ENCODE measurements at places on chromosomes 2 and 18.

GRCh38 chr2:11677136-11678055 is 7.4 kb upstream of the NTSR2 start:
- DNase-seq: no peak

DNA sequence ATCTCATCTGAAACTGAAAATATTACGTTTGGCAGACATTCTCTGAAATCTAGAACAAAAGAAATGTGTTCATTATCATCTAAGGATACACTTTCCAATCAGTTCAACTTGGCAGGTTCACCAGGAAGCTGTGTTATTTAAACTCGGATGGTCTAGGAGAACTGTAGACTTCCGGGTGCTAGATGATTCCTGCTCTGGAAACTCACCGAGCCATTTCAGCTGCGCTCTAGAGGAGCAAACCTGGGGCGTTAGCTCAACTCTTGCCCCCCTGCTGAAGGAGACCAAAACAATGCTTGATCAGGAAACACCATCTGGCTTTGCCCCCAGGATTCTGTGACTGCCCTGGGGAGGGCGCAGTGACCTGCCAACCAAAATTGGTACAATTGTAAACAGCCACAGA is 22.9 kb downstream of the MLPH start:
- no peak for DNase-seq

GRCh38 chr2:5409898-5410381 is 282.2 kb upstream of the SOX11 start:
- DNase-seq: no peak

- peak; percentile 93 for DNase-seq
Measured at GRCh38 chr2:42961385-42961811, 169.0 kb upstream of the HAAO start.

DNA sequence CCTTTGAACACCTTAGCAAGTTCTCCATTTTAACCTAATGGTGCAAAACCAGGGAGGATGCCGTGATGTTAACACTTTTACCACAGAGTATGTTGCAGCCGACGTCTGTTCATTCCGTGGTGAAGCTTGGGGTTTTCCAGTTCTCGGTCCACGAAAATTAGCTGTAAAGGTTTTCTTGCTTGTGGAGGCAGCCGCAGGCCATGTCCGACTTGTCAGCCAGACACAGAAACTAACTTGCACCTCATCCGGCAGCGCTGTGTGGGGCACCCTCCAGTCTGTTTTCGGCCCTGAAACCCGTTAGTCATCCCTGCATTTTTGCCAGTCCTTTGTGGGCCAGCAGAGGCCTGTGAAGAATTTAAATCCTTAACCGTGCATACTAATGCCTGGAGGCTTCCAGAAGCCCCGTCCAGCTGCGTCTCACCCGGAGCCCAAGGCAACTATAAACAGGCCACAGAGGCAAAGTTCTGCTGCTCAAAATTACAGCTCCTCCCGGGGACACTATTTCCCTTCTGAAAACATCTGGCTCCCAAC is 70.6 kb downstream of the SH3YL1 start:
- no peak for DNase-seq

GRCh38 chr2:209788925-209789324 is 17.3 kb downstream of the UNC80 start:
- DNase-seq: no peak

GRCh38 chr2:202032846-202033316 is 774 bp upstream of the FZD7 start:
- DNase-seq: peak; percentile 70

DNA sequence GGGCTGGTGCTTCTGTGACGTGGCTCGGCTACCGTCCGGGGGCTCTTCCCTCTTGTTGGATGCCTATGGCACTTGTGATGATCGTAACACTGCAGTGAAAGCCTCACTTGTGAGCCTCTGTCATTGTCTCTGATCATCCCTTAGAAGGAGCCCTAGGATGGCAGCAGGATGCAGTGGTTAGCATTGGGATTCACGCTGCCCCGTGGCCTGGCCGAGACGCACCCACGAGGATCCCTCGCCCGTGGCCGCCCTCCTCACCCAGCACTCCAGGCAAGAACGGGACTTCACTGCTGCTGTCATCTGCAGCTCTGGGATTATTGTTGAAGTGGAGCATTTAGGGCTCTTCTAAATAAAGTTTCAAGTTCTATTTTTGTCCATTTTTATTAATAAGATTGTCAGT is 46.8 kb upstream of the CTDP1 start:
- no peak for DNase-seq

GRCh38 chr2:156590085-156590739 is 154.0 kb downstream of the GPD2 start:
- DNase-seq: no peak

- DNase-seq: no peak
Measured at GRCh38 chr2:62099523-62100175, 96.3 kb upstream of the B3GNT2 start.

- DNase-seq: peak; percentile 23
Measured at GRCh38 chr2:106192752-106193689, 1.1 kb downstream of the UXS1 start.

- DNase-seq: peak; percentile 98
Measured at GRCh38 chr2:46847185-46847710, 68.4 kb downstream of the MCFD2 start.

GRCh38 chr2:66555501-66556324 is 120.8 kb downstream of the MEIS1 start:
- peak; percentile 28 for DNase-seq

DNA sequence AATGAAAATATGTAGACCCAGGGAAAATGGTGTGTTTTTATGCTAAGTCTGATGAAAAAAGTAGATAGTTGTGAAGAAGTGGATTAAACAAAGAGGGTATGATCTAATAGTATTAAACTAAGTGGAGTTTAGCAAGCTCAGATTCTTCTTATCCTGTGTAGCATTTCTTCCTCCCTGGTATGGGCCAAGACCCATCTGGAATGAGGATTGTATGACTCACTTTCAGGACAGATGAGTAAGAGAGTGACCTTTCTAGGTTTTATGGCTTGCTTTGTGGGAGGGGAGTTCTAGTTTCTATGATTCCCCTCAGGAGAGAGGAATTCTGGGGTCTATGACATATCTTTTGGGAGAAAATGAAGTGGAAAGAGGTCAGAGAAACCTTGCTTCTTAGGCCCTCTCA is 550.1 kb downstream of the SPAG16 start:
- no peak for DNase-seq

- peak; percentile 68 for DNase-seq
Measured at GRCh38 chr2:147511491-147511948, 333.3 kb upstream of the ACVR2A start.

GRCh38 chr18:75218065-75218923 is 7.7 kb downstream of the TSHZ1 start:
- no peak for DNase-seq

DNA sequence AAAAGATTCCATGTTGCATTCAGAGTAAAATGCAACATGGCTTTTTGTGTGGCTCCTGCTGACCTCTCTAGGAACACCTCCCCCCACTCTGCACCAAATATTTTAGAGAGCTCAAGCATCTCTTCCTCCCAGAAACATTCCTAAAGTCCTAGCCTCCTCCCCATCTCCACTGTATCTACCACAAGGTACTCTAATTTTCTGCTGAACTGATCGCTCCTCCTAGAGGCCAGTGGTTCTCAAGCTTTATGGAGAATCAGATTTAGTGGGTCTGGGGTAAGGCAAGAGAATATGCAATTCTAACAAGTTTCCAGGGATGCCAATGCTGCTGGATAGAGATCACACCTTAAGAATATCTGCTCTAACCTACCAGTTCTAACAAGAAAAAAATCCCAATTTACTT is 89.5 kb upstream of the HNRNPA3 start:
- no peak for DNase-seq

DNA sequence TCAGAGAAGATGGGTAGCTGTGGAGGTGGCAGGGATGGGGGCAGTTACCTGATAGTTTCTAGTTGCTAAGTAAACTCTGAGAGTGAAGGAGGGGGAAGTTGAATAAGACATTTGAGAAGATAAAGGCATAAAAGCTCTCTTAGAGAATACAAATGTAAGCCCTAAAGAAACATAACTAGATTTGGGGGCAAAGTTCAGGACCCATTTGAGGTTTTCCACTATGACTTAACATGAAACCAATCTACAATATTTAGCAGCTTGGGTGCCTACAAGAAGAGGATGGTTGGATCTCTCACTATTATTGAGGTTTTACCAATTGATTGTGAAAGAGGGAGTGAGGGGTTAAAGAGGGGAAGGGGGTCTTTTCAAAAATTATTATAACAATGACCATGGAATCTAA is 34.4 kb upstream of the LYPD6 start:
- no peak for DNase-seq

GRCh38 chr2:37604716-37605115 is 66.7 kb downstream of the CDC42EP3 start:
- no peak for DNase-seq

Measured in uterus (tissue), 4 donors.